ENCODE measurements at places on chromosomes 6 and 20.
A peak's percentile ranks its signal among the peaks of the same experiment; 100 is the strongest.

- no peak for DNase-seq
Measured at GRCh38 chr6:137727216-137727765, 139.8 kb upstream of the TNFAIP3 start.

GRCh38 chr6:163729127-163729872 is 314.8 kb downstream of the QKI start:
- DNase-seq, result no peak

DNA sequence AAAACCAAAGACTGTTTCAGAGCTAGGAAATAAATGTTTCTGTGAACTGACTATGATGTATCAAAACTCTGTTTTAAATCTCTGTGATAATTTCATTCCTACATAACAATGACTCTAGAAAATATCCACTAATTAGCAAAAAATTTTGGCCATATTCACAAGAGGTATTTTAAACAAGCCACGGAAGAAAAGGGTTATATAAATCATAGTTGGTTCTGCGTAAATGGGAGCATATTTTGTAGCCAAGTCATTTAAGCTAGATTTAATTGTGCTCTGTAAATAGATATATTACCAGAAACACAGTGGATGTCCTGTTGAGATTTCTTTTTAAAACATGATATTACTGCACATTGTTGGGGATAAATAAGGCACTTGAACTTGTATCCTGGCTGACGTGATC is 416.5 kb upstream of the PLCB4 start:
- DNase-seq, result no peak

DNA sequence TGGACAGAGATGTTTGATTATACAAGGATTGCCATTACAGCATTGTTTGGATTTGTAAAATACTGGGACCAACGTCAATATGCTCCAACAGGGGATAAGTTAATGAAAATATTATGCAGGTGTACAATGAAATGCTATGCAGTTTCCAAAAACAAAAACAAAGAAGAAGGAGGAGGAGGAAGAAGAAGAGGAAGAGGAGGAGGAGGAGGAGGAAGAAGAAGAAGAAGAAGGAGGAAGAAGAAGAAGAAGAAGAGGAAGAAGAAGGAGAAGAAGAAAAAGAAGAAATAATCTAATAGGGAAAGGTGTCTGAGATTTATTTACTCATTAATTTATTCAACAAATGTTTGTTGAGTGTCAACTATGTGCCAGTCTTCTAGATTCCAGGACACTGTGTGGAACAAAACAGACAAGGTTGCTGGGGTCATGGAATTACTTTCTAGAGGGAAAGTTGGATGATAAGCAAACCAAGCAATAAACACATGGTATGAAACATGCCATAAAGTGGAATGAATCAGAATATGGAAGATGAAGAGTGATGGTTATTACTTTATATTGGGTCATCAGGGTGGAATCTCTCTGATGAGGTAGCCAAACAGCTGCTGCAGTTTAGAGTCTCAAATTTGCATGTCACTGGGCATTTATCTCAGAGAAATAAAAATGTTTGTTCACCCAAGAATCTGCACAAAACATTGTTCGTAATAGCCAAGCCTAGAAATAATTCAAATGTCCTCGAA is 6.3 kb upstream of the TRIM27 start:
- DNase-seq, result no peak

DNA sequence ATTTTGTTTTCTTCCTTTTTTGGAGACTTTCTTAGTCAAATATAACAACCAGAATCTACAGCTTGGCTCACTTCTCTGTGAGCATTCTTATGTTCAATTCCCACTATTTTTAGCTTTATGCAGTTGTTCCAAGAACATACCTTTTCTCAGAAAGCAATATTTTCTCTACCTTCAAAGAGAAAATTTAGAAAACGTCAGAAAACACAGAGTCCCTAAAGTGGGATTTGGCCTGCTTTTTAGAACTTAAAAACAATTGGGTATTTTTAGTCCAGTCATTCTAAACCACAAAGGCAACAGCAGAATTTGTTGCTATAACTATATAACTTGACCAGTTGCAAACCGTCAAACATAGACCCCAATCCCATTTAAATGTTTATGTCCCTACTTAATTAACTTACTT is 133.1 kb downstream of the MOXD1 start:
- no peak for DNase-seq

- no peak for DNase-seq
Measured at GRCh38 chr6:150165020-150165702, 22.3 kb downstream of the PPP1R14C start.

DNA sequence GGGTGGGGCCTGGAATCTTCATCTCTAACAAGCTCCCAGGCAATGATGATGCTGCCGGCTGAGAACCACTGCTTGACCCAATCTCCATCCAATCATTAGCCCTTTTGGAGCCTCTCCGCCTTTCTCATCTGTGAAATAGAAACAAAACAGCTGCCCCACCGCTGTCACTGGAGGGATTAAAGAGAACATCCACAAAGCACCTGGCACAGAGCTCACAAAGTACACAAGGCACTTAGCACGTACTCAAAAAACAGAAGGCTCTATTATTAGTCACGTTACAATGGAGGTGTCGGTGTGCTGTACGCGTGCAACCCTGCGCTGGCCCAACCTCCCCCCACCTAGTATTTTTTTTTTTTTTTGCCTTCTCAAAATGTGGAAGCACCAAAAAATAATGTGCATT is 213.5 kb upstream of the ARID1B start:
- no peak for DNase-seq

DNA sequence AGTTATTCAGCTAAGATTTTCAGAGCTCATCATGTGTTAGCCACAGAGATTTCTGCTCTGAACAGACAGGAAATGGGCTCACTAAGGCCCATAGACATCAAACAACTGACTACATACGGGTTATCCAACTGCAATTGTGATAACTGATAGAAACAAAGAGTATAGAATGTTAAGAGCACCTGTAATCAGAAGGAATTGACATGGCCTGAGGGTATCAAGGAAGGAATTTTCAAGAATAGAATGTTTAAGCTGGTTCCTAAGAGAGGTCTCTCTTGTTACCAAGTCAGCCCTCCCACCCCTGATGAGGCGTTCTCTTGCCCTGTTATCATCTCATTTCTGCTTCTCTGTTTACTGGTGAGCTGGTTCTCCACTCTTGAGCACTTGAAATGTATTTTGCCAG is at the start of gene MEI4:
TSS of gene MEI4 (plus strand) at position 301 of the 400 bp plus-strand sequence. CDS start 37,633 bp downstream, outside the sequence.
- no peak for DNase-seq

- no peak for DNase-seq
Measured at GRCh38 chr20:50146214-50146613, 7.3 kb downstream of the PEDS1 start.

DNA sequence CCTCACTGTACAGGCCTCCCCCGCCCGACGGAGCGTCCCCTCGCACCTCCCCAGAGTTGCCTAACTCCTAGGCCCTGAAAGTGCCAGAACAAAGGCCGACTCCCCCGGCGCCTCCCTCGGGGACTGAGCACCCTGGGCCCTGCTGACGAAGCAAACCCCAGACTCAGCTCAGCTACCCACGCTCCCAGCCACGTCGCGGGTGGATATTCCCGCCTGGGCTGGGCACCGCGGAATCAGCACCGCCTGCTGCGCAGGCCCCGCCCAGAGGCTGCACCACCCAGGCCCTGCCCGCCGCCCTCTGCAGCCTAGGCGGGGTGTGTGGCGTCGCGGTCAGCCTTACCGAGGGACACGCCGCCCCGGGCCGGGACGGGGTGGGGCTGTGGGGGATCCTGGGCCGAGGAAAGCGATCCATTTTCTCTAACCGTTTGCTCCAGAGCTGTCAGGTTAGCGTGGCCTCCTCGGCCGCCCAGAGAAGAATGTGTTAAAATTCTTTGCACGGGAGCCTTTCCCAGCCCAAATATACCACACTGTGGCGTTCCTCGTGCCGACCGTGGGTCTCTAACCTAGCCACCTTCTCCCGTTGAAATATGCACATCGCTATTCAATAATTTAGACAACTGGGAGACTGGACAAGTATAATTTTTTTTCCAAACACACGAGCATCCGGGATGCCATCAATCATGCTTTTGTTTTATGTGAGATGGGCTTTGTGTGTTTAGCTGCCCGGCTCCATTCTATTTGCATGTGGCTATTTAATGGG is 31.4 kb downstream of the TFAP2A start:
- no peak for DNase-seq

DNA sequence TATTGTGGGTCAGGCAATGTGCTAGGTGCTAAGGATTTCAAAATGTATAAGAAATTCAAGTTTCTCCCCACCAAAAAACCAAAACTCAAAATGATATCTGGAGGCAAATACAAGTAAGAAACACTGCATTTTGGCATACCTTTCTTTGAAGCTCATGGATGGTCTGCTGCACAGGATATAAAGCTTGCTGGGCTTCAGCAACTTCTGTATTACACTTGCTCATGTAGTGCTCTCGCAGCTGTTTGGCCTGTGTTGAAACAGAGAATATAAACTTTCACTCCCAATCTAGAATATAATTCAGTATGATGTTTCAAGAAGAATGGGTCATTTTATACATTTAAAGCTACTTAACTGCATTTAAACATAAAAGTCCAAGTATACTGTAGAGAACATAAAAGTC is 39.6 kb downstream of the SHPRH start:
- DNase-seq, result no peak

- DNase-seq, result peak; percentile 76
Measured at GRCh38 chr6:35449287-35449881, 2.8 kb upstream of the FANCE start.

DNA sequence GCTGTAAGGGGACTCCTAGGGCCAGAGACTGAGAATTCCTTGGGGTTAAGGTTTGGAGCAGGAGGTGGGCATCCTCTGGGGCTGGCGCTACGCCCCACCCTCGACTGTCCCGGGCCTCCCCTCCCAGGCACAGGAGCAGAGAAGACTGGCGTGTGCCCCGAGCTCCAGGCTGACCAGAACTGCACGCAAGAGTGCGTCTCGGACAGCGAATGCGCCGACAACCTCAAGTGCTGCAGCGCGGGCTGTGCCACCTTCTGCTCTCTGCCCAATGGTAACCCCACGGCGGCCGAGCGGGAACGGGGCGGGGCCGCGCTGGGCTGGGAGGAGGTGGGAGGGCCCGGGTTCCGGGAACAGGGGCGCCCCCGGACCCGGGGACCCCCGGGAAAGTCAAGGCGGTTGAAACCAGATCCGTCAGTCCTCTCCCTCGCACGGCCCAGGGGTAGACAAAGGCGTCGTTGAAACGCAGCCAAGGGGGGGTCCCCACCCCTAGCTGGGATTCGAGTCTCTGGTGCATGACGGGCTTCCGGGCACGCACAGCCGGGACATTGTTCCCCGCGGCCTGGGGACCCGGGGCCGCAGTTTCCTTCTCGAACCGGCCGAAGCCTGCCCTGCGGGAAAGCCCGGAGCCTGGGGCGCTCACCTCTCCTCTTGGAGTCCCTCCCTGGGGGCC is 844 bp downstream of the WFDC2 start:
- peak; percentile 7 for DNase-seq

GRCh38 chr20:5065879-5066383 is 53.8 kb downstream of the PCNA start:
- peak; percentile 86 for DNase-seq

DNA sequence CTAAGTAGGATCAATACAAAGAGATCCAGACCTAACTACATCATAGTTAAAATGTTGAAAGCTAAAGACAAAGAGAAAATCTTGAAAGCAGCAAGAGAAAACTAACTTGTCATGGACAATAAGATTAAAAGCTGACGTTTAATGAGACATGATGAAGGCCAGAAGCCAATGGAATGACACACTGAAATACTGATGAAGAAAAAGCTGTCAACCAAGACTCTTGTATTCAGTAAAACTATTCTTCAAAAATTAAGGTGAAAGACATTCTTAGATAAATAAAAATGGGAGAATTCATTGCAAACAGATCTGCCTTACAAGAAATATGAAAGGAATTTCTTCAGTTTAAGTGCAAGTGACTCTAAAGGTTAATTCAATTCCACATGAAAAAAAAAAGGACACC is 145.9 kb upstream of the KCNK16 start:
- no peak for DNase-seq

DNA sequence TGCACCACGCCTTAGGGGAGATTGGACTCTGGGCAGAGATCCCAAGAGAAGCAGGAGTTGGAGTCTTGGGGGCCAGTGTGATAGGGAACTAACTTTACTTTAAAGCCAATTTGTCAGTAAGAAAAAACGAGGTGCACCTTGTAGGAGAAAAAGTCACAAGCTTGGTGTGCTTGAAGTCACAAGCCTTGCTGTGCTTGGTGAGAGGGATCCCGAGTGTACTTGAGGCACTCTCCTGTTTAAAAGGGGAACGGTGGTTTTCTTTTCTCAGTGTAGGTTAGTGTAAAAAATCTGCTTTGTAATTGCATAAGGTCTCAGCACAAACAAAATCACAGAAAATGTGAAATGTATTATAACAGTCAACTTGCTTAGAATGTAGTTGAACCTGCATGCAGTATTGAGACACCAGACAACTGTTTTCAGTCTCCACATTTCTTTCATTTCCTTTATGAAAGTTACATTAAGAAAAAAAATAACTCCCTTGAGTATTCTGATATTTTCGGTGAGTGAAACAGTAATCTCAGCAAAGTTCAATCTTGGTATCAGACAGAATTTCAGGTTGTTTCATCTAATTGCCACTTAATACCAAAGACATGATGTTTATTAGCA is 111.1 kb upstream of the DUSP22 start:
- no peak for DNase-seq

DNA sequence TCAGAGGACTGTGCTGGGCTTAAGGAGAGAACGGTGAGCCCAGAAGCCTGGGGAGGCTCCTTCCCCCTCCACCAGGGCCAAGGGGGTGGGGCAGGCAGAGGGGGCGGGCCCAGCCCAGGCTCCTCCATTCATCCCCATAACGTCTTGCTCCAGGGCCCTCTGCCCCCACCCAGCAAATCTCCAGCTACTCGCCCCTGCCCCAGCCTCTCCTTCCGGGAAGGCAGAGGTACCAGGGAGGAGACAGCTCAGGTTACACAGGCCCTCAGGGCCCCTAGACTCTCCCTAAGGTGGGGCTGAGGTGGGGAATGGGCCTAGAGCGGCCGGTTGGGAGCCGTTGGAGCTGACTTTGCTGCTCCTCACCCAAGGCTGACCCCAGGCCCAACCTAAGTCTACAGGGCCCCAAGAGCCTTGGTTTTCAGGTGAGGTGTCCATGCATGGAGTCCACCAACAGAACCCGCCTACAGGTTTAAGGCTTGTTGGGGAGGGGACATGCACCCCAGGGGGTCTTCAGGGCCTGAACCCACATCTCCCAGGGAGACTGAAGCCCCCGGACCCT is 1.2 kb downstream of the LAMA5 start:
- DNase-seq, result peak; percentile 70

DNA sequence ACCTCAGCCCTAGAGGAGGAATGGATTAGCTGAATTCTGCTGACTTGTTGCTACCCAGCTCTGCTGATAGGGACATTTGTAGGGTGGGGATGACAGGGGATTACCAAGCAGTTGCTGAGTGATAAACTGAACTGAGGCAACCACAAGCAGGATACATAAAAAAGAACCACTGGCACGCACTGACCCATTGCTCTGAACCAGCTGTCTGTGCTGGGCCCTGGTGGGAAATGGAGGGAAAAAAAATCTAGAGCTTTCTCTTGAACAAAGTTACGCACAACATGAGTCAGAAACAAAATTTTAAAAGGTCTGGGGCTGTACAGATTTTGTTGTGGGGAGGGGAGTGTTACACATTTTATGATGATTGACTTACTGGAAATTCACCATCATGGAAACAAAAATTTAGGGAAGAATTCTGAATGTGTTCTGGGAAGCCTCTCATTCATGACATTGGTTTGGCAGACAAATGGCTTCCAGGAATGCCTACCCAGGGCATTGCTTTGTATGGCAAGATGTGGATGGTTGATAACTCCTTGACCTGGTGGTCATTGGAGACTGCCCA is 37.7 kb downstream of the FOXO3 start:
- no peak for DNase-seq

GRCh38 chr6:54244430-54244829 is 63.8 kb upstream of the TINAG start:
- peak; percentile 48 for DNase-seq
